CD4-positive, alpha-beta T cell (primary cell): ENCODE measurements at places on chromosomes 16 and 17.

GRCh38 chr17:10117581-10118001 lies 80.8 kb downstream of the GAS7 start:
- no peak for DNase-seq

DNA sequence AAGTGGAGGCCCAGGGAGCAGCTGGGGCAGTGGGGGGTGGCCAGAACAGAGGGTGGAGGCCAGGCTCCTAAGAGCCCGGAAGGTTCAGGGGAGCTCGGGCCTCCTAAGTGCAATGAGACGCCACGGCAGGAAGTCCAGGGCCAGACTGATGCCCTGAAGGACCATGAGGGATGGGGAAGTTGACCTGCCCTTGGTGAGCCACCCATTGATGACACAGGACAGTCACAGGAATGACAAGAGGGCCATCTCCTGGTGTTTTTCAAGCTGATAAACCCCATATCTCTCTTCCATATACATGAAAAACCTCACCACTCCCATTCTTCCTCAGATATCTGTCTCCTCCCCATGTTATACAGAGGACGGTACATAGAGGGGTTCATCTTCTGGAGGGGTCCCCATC lies 5.8 kb upstream of the MRPL58 start:
- no peak for DNase-seq

GRCh38 chr16:86092586-86093480 lies 193.9 kb downstream of the IRF8 start:
- no peak for DNase-seq

DNA sequence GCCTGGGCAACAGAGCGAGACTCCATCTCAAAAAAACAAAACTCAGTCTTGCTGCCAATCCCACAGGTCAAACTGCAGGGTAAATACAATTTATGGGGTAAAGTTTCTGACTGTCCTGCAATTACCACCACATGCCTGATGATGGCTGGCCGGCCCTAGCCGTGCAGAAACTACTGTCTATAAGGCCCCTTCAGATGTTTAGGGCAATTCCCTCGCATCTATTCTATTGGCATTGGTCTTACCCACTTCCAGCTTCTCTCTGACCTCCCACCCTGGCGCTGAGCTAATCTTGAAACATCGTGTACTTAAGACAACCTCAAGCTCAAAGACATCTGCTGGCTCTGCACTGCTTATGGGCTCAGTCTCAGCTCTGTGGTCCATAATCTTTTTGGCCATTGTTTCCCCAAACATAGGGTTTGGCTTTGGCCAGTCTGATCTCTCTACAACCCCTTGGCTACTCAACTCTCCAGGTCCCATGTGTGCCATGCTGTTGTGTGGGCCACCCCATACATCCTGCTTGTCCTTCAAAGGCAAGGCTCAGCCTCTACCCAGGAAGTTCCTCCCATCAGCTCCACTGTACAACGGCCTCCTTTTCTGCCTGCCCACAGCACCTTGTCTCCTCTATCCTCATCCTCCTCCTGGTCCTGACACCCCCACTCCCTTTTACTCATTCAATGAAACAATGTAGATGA lies 16.6 kb downstream of the MAP3K14 start:
- DNase-seq = no peak

GRCh38 chr17:75987041-75987440 lies 8.0 kb downstream of the TEN1 start:
- DNase-seq = no peak
